ENCODE measurements at places on chromosomes 3 and 15.

DNA sequence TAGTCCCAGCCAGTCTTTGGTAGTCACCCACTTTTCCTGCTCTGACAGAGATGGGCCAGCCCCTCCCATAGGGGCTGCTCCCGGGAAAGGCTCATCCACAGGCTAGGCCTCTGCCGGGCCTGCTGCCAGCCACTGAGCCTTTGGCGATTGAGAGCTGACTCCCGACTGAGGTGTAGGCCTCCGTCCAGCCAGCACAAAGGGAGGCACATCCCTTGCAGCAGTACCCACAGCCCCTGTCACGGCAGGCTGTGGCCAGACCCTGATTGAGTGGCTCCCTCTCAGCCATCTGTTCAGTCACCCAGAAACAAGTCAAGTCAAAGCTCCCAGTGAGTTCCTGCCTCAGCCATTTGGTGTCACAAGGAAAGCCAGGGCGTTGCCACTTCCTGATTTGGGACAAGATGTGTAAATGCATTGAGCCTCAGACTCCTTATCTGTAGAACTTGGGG is 6.2 kb upstream of the PAK6 start:
- no peak for DNase-seq

DNA sequence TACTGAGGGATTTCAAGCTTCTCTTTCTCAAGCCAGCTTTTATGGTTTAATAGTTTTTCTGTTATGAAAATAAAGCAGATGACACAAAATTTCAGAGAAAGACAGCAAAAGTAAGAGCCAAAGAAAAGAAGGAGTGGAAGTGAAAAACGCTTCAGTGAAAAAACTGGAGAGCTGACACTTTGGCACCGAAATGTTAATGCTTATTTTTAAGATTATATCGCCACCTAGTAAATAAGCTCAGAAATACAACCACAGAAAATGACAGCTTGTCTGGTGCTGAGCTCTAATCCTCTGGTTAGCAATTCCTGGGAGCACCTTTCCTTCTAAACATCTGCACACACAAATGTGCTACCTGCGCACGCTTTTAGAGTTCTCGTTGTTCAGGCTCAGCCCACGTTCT is 101.6 kb downstream of the ZPLD1 start:
- DNase-seq, result no peak

DNA sequence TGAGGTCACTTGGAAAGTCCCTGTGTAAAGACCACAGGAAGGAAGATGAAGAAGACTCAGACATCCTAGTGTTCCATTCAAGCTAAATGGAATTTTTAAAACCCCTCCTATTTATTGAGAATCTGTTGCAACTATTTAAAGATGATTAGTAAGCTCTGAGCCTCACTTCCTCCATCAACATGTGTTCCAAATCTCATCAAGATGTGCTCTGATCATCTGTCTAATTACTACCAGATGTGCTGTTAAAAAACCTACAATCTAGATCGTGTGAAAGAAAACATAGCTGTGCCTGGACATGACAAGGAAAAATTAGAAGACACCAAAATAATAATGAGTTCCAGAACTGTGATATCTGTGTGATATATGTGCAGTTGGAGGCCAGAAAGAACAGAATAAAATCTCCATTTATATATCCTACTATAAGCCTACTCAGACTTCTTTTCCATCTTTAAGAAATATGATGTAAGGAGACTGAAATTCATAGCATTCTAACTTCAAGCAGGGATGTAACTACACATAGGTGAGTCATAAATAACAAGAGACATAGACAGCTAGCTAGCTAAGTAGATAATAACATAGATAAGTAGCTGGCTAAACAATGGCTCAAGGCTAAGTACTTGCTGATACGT is 7.8 kb downstream of the XPC start:
- no peak for DNase-seq

DNA sequence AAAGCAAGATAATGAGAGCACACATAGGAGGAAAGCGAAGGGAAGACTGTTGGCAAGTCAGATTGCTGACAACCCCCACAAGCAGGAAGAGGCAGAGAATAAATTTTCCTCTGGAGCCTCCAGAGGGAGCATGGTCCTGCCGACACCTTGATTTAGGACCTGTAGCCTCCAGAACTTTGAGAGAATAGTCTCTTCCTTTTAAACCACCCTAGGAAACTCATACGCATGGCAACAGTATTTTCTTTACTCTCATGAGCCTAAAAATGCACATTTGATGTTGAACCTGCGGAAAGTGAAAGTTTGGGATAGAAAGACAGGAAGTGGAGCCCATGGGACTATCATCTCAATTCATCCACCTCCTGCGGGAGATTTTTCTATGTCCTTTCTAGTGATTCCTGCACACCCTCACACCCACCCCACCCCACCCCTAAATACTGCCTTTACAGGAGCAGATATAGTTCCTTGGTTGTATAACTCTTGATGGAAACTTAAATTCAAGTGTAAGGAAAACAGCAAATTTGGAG is 116.7 kb upstream of the LPP start:
- no peak for DNase-seq

- no peak for DNase-seq
These were observed 3.9 kb upstream of the CACNA1D start for GRCh38 chr3:53490459-53490968.

GRCh38 chr3:151568184-151568583 is 107.3 kb upstream of the IGSF10 start:
- no peak for DNase-seq

DNA sequence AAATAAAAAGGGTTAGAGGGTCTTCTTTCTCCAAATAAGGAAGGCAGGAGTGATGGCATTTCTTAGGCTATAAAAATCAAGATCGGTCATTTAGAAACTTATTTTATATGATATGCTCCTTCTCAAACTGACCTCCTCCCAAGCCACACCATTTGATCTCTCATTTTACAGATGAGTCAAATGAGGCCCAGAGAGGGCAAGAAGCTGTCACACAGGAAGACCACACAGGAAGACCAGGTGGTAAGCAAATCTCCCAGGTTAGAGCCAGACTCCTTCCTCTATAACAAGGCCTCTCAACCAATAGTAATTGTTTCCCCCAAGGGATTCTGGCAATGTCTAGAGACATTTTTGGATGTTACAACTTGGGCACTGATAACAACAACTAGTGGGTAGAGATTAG is 13.8 kb downstream of the TLE3 start:
- no peak for DNase-seq

DNA sequence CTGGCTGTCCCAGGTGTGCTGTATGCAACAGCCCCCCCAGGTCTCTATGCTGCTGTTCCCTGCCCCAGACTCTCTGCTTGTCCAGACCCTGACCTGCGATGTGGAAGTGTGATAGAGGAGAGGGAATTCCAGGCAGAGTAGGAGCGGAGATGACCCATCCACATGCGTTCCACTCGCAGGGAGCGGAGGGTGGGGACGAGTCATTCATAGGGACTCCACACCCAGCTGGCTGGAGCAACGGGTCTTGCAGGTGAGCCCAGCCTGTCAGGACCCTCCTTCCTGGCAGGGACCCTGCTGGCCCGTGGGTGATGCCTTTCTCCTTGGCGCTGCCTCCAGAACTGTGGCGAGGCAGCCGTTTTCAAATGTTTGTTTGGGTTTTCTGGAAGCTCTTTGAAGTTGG is 58.8 kb downstream of the CEMIP start:
- no peak for DNase-seq

GRCh38 chr15:95298729-95299128 is 1031.8 kb upstream of the NR2F2 start:
- no peak for DNase-seq

DNA sequence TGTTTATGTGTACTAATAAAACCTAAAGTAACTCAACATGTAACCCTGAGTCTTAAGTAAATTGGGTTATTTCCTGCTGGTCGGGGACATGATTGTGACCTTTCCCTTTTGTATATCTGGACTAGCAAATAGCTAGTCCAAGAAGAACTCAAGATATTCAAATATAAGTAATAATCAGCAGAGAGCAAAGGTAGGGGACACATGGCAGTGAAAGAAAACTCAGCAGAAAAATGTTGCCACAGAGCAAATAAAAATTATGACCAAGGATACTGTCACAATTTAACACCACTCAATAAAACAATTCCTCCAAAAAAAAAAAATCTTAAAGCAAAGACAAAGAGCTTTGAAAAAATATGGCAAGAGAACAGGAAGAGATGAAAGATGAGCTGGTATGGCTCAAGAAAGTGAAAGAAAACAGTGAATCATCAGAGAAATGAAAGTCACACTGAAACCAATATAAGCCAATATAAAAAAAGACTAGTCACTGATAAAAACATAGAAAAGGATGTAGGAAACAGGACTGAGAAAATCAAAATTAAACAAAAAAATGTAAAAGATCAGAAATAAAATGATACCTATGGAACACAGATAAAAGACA is 43.4 kb downstream of the HLTF start:
- no peak for DNase-seq

DNA sequence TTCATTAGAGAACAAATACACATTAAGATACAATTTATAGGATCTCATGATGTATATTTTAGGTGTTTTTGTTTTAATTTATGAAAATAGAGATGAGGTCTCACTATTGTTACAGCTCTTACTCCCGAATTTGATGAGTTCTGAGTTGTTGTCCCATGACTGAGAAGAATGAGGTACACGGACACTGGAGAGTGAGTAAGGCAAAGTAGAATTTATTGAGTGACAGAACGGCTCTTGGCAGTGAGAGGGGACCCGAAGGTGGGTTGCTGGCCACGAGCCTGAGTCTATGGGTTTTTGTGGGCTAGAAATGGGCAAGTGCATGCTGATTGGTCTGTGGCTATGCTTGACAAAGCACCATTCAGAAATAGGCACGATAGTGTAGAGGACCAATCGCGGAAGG is 3.1 kb upstream of the RNF168 start:
- DNase-seq, result no peak

GRCh38 chr3:9778143-9779074 is 8.7 kb upstream of the CAMK1 start:
- peak; percentile 40 for DNase-seq

DNA sequence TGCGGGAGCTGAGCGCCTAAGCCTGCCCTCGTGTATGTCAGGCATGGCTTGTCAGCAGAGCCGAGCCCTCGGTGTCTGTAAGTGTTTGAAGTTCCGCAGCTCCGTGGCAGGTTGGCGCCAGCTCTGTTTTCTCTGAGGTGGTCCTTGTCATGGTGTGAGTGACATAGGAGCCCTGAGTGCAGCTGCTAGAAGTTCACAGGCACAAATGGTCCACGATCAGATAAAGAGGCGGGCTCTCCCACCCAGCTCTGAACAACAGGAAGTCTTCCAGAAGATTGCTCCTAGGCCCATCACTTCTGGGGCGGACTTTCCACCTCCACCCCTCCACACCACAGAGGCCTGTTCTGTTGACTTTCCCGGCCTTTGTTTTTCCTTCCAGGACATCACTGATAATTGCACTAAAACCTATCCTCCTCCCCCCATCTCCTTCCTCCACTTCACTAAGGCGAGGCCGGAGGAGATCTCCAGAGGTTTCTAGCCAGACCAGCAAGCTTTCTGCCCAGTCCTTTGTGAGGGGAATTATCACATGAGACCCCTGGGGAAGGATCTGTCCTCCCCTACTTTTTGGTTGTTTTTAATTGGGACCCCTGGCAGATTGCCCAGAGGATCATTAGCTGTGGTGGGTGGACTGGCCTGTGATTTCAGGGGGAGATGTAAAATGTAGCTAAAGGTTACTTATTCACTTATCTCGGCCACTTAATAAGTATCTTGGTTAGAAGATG is 19.9 kb downstream of the ITPR1 start:
- DNase-seq, result no peak

DNA sequence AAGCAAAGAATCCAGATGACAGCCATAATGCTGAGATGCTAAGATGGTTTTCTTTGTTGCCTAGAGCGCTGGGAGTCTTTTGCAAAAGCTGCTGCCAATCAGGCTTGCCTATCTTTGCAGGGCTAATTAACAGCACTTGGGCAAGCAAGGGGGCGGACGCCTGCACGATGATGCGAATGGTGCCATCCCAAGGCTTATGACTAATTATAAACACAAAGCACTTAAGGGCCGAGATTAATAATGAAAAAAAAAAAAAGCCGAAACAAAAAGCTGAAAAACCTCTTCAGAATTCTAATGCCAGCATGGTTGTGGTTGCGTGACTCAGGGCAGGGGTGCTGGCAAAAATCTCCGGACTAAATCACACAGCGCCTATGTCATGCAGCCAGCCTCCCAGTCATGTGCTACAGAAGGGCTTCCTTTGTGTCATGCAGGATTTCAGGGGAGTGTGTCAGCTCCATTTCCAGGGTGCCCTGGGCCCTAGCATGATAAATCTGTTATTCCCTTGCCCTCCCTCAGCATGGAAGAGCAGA is 185.0 kb upstream of the ANKRD28 start:
- no peak for DNase-seq

DNA sequence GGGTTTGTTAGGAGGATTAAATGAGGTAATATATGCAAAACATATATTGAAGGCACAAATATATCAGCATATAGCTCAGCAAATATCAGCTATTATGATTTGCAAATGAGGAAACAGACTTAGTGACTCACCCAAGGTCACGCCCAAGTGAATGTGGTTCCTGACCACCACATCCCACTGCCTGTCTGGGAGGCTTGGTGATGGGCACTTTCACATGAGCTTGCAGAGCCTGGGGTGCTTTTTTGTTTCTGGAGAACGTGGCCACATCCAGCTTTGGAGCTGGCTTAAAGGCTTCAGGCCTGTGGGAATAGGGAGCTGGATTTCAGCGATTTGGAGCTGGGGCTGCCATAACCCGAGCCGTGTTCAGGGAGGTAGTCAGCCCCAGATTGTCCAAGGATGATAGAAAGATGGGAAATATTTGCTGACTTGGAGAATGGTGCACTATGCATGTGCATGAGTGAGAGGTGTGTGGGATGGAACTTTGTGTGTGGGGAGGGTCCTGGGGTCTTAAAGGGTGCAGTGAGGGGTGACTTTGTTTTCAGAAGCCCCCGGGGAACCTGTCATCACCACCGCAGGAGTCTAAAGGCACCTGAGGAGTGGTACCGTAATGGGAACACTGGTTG is 12.0 kb upstream of the FGD5 start:
- DNase-seq, result no peak

GRCh38 chr3:189772584-189772983 is 141.4 kb downstream of the TP63 start:
- no peak for DNase-seq

DNA sequence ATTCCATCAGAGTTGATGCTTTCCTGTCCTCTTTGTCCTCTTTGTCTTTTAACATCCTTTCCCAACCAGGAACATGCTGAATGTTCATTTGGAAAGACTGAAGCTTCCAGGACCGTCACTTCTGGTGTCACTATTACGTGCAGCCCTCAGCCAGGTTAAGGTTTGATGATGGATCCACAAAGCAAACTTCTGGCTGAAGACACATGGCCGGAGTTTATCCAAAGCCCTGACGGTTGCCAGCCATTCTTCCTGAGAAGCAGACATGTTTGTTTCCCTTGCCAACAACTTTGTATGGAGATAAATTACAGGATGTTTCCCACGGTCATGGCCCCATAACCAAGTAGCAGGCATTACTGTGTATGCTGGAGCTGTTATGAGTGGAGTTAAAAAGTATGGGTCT is 236.9 kb downstream of the THSD4 start:
- no peak for DNase-seq

DNA sequence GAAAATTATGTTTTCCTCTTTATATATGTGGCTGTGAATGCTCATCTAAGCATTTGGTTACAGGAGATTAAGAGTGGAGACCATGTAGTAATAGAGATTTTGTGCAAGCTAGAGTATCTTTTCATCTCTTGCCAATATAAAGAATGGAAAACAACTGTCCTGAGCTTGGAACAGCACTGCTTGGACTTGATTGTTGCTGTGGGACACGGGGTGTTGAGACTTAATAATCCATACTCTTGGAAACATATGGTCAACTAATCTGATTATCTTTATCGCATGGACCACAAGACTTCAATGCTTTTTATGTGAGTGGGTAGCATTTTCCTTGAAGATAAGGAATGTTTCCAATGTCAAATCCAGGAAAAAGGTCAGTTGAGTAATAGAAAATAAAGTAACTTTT is 806.3 kb downstream of the DIPK2A start:
- no peak for DNase-seq

All from stimulated activated CD8-positive, alpha-beta memory T cell treated with anti-CD3 and anti-CD28 coated beads, Interleukin-7, amount 100 ng/mL, for 4 hours (primary cell).